Neuronal stem cell (in vitro differentiated cells): ENCODE measurements at places on chromosomes 3 and 15.
A peak's percentile ranks its signal among the peaks of the same experiment; 100 is the strongest.

DNA sequence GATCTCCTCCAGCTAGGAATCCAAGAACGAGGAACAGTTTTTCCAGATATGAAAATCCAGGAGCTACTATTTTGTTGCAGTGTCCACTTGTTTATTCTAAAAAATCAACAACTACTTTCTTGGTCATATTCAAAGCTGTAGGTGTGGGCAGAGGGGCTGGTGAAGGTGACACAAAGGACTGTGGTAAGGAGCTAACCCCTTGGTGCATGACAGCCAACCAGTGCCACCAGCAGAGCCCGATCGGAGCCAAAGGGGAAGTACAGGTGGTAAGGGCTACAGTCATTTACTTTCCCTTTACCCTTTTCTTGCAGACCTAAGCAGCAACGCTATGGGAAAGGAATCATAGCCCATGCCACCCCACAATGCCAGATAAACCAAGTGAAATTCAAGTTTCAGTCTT is 30.7 kb downstream of the PLA1A start:
- DNase-seq: no peak

- DNase-seq: no peak
Measured at GRCh38 chr3:152827313-152827712, 7.6 kb upstream of the P2RY1 start.

DNA sequence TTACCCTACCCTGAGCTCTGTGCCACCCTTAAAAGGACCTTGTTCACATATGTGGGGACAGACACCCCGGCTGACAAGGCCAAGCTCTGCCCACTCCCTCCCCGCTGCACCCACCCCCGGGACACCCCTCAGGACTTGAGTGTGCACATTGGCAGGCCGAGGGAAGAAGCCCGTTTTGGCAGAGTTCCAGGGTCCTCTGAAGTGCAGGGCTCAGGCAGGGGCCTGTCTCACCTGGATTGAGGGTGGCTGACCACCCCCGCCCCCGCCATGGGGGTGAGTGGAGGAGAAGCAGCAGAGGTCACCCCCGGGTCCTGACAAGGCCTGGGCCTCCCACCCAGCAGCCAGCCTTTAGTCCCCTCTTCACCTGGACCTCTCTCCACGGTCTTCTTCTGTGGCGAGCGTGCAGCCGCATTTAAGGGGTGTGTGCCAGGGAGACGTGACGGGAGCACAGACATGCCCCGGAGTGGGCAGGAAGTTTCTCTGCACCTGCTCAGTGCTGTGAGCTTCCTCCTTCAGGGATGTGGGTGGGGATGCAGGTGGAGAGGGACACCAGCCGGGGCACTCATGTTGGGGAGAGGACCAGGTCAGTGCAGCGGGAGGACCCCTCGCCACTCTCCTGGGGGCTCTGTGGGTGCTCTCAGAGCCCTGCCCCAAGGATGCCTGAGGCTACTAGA is 50.7 kb downstream of the LINGO1 start:
- no peak for DNase-seq

DNA sequence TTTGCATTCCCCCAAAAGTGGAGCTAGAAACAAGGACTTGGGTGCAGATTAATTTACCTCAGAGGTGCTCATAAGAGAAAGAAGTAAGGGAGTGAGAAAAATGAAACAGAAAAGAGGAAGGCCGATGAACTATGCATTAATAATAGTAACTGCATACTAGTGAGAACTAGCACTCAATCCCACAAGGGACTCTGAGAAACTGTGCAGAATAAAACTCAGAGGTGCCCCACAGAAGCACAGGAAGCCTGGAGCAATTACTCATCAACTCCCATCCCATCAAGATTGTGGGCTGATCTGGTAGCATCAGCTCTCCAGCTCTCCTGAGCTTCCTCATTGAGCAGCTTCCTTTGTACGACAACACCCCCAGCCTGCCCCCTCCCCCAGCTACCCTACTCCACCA is 50.8 kb downstream of the CLDN18 start:
- no peak for DNase-seq

DNA sequence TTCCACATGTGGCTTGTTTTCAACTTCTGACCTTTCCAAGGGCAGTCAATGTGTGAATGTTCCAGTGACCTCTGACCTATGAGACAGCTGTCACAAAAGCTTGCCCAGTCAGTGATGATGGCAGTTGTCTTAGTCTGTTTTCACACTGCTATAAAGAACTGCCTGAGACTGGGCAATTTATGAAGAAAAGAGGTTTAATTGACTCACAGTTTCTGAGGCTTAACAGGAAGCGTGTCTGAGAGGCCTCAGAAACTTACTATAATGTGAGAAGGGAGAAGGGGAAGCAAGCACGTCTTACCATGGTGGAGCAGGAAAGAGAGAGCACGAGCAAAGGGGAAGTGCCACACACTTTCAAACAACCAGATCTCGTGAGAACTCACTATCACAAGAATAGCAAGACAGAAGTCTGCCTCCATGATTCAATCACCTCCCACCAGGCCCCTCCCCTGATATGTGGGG is 95.6 kb downstream of the ECT2 start:
- DNase-seq: no peak

DNA sequence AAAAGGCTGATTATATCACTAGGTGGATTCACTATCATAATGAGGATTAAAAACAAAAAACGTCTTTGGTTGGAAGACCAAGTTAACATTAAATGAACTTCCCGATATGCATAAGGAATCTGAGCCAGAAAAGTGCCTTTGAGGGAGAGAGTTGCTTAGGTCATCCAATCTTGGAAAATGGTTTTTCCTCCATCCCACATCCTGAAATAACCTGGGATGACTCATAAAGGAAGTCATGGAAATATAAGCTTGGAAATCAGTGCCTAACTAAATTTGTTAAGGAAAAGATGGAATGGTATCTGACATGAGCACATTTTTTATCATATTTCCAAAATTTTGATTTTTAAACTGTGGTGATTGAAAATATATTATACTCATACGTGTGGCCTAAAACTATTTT is 66.0 kb downstream of the KBTBD8 start:
- DNase-seq: no peak

GRCh38 chr3:64732576-64732975 is 44.8 kb upstream of the ADAMTS9 start:
- DNase-seq: no peak

- no peak for DNase-seq
Measured at GRCh38 chr15:96264351-96264798, 66.1 kb upstream of the NR2F2 start.

DNA sequence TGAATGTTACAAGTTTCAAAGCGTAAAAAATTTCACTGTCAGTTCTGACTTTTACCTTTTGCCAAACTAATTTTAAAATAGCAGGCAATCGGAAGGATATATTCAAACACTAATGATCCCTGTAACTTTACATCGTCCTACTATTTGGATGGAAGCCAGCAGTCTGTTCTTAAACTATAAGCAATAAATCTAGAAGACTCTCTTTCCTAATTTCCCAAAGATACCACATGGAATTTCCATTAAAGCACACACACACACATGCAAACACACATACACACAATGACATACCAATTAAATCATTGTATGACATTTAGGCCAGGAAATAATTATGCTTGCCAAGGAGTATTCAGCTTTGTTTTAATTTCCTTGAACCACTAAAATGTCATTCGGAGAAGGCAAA is 32.0 kb downstream of the IL17RD start:
- DNase-seq: no peak

- no peak for DNase-seq
Measured at GRCh38 chr15:74464216-74464615, 3.3 kb upstream of the UBL7 start.

DNA sequence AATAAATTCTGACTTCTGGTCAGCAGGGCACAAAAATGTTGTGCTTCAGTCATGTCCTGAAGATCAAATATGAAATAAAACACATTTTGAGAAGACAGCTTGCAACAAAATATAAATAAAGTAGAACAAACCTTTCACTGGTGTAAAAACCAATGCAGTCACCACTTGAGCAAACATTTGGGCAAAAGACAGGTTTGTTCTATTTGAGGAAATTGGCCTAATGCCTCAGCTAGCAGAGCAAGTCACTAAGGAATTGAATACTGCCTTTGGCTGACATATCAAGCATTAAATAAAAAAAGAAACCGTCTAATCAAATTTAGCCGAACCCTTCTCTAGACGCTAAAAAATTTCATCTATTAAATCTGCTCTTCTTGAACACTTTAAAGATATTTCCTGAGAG is 475.4 kb upstream of the CNTN3 start:
- no peak for DNase-seq

DNA sequence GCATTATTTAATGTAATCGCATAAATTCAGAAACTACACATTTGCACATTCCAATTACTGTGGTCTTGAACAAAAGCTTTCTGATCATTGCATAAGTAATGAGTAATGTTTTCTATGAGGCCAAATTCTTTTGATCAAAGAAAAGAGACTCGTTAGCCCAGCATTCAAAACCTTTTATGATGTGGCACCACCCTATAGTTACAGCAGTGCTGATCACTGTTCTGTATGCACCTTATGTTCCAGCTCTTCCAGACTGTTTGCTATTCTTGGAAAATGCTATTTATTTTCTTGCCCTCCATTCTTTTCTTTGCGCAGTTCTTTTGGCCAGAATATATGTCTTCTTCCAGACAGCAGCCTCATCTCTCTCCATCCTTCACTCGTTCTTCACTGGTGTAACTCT is 42.3 kb downstream of the MAP3K13 start:
- DNase-seq: no peak

- no peak for DNase-seq
Measured at GRCh38 chr3:94778814-94779494, 716.1 kb downstream of the NSUN3 start.

- DNase-seq: peak; percentile 35
Measured at GRCh38 chr3:167032267-167032876, 347.7 kb downstream of the ZBBX start.

DNA sequence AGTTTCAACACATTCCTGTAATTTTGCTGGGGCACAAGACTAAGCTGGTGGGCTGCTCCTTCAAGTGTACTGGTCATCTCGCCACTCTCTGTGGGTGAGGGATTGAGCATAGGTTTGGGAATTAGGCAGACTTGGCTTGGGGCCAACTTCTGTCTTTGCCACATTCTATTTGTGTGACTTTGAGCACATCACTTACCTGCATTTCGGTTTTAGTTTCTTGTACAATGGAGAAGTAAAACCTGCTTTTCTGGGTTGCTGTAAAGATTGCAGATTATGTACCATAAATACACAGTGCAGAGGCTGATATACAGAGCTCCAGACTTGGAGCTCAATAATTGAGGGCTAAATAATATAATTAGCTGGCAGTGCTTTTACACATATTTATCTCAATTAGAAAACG is 162.1 kb downstream of the C3orf38 start:
- no peak for DNase-seq

- no peak for DNase-seq
Measured at GRCh38 chr3:50089609-50089945, 858 bp downstream of the RBM5 start.

- DNase-seq: peak; percentile 79
Measured at GRCh38 chr15:96356494-96357455, 26.3 kb downstream of the NR2F2 start.

DNA sequence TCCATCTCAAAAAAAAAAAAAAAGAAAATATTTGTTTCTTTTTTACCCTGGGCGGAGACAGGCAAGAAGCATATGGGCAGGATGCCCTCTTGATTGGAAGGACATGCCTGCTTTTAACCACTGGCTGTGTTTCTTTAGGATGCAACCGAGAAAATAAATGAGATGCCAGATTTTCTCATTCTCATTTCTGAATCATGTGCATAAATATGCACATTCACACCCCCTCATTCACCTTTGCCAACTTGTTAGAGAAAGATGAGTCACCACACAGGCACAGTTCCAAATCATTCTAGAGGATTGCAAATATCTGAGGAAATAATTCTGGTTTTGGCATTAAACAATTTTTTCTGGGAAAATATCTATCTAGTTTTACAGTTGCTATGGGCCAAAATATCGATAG is 3.3 kb downstream of the LIPH start:
- DNase-seq: no peak

DNA sequence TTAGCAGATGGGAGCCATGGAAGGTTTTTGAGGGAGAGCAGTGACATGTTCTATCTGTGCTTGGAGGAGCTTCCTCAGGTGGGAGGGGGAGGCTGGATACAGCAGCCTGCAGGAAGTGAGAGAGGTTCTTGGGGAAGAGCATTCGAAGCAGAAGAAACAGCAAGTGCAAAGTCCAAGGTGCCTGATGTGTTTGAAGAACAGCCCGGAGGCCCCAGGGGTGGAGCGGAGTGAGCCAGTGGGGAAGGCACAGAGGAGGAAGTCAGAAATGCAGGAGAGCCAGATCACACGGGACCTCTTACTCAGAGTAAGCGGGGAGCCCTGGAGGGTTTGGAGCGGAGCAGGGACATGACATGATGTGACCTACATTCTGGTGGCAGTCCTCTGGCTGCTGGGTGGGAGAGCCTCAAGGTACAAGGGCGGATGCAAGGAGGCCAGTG is 10.8 kb downstream of the ITGA11 start:
- DNase-seq: no peak

GRCh38 chr15:63312286-63312685 is 34.9 kb downstream of the APH1B start:
- DNase-seq: no peak

DNA sequence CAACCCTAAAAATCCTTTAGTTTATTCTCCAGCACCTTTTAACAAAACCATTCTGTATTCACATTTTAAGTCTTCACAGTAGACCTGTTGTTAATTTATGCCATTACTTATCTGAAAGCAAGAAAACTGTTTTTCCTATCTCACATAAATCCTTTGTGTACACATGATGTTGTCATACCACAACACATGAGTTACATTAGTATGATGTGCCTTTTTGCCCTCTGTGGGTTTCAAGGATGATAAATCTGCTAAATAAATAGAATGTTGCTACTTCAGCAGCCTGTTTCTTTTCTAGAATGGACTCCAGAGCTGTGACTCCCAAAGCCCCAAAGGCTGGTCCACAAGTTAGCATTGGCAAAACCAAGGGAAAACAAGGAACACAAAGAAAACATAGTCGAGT is 151.6 kb downstream of the SERPINI1 start:
- DNase-seq: no peak

DNA sequence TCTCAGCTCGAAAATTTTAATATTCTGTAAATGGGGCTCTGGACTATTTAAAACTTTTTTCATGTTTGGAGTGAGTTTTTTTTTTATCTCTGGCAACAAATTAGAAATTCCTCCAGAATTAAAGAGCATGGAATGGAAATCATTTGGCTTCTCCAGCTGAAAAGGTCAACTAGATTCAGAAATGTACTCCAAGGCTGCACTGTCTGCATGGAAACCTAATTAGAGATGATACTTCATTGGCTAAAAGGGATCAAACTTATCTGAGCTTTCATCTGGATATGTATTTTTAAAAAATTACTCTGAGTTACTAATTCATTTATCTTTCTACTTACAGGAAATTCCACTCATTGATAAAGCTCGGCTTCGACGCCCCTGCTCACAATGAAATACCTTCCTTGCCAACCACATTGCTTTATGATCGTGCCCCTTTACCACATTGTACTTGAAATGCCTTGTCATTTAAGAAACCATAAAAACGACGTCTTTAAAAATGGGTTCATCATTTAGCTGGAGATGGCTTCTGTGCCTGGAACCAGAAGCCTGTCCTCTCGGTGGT is 285.5 kb upstream of the ICE2 start:
- no peak for DNase-seq
